ENCODE measurements at places on chromosomes 2 and 18. TPM values are rescaled to one million over a fixed set of nuclear protein-coding genes. Genes with fewer than 3 reads are reported as not detected.

GRCh38 chr2:128644718-128645256 is 326.1 kb upstream of the HS6ST1 start:
- DNase-seq, result no peak

- DNase-seq, result no peak
These were observed 154.5 kb upstream of the PID1 start for GRCh38 chr2:229425598-229425997.

DNA sequence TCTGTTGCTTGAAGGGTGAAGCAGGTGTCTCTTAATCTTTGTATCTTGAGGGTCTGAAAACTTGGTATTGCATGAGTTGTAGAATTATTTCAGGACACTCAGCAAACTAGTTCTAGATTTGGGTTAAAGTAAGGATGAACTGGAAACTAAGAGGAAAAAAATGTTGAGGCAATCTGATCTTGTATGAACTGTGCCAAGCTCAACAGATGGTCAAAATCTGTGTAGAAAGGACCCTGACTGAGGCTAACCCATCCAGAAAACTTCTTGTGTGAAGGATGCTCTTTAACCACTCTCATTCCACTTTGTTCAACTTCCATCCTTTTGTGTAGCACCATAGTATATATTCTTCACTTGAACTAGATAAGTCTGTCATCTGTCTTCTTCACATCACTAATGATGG is 861.7 kb downstream of the SLC4A3 start:
- DNase-seq, result no peak

GRCh38 chr2:57880967-57881366 is 165.6 kb upstream of the VRK2 start:
- DNase-seq, result no peak

GRCh38 chr2:217834744-217835513 is 167.9 kb downstream of the TNS1 start:
- DNase-seq, result no peak

- DNase-seq, result no peak
These were observed 404.4 kb downstream of the SOCS6 start for GRCh38 chr18:70693246-70693645.

GRCh38 chr2:167803449-167803988 is 443.9 kb downstream of the STK39 start:
- DNase-seq, result no peak

- DNase-seq, result no peak
These were observed 1043.9 kb downstream of the TMEM182 start for GRCh38 chr2:103805746-103806145.

DNA sequence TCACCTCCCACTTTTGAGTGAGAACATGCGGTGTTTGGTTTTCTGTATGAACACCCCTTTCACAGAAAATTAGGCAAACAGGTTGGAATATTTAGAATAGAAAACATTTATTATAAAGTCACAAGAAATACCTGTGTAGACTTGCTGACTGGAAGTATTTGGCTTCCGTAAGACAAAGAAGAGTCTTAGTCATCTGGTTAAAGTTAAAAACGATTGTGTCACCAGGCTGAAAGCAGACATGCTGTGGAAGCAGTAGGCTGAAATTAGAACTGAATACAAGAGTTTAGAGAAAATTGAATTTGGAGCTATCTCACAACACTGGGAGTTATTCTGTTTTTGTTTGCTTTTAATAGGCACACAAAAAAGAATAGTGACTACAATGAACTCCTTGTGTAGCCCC is 16.2 kb upstream of the CLASP1 start:
- DNase-seq, result no peak

GRCh38 chr2:201769666-201770373 is 10.9 kb downstream of the ALS2 start:
- no peak for DNase-seq

- no peak for DNase-seq
These were observed 62.0 kb upstream of the NEUROD1 start for GRCh38 chr2:181742361-181742760.

CRYGC gene
- not detected for polyA plus RNA-seq

TWIST2 gene
- 5.2 TPM for polyA plus RNA-seq

BCS1L gene
- polyA plus RNA-seq, result 42.6 TPM

CTNNA2 gene
- polyA plus RNA-seq, result 0.73 TPM

SERPINB12 gene
- 0.64 TPM for polyA plus RNA-seq

All from muscle of back (tissue), 13 donors.